Stimulated activated CD8-positive, alpha-beta memory T cell treated with anti-CD3 and anti-CD28 coated beads, Interleukin-4, amount 100 ng/mL, for 4 hours (primary cell): ENCODE measurements at places on chromosomes 16 and 17.

DNA sequence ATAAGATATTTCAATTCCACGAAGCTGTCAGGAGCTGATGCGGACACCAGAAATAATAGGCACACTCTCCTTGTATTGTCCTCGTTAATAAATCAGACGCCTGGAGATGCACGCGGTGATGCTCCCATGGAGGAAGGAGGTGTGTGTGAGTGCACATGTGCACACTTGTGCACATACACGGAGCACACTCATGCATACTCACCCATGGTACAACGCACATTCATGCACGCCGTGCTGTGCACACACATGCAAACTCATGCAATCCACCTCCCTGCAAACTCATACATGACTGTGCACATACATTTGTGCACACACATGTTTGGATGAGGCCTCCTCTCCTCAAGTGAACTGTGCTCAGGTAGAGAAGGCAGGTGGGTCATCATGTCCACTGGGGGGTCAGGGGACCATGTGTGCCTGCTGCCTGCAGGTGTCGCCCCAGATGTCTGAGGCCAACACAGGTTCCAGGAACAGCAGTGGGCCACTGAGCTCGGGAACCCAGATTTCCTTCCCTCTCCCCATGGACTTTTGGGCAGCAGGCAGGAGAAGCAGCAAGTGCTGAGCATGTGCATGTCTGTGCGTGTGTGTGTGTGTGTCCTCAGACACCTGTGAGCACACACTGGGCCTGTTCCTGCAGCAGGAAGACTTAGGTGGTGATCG lies 165.3 kb downstream of the SDK2 start:
- no peak for DNase-seq

- DNase-seq: no peak
Observed at GRCh38 chr16:77897129-77897437, 108.7 kb downstream of the VAT1L start.

DNA sequence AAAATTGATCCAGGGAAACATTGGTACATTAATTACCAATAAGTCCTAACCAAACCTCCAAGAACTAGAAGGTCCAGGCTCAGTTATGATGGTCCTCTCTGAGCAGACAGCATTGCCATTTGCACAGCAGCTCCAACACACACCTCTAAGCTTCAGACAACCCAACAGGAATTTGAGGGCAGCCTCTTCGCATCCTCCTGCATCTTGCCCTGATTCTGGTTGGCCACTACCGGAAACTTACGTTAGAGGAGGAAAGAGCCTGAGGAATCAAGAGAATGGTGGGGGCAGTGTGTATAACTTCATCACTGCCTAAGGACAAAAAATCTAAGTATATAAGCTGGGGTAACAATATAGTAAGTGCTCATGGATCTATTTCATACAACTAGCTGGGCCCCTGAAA lies 15.7 kb downstream of the FAM117A start:
- no peak for DNase-seq

- no peak for DNase-seq
Observed at GRCh38 chr16:12317856-12318537, 341.5 kb downstream of the SNX29 start.

DNA sequence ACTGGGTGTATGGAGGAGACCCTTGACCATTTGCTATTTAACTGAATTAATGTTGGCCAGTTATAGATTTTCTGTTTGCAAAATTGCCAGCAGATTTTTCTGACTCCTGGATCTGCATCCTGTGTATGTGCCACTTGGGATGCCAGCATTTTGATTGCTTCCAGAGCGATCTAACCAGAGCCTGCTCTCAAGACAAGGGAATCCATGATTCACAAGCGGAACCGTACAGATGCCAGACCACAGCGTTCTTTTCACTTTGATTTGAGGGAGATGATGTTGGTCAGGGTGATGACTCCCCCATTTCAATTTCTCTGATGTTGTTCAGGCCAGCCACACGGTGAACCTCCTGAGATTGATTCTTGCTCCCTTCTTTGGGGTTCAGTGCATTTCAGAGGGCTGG lies 228.7 kb downstream of the CDH13 start:
- DNase-seq: no peak
